Right hindlimb (tissue), 1 donor: ENCODE measurements at places on chromosomes 16 and 17.
A peak's percentile ranks its signal among the peaks of the same experiment; 100 is the strongest.

DNA sequence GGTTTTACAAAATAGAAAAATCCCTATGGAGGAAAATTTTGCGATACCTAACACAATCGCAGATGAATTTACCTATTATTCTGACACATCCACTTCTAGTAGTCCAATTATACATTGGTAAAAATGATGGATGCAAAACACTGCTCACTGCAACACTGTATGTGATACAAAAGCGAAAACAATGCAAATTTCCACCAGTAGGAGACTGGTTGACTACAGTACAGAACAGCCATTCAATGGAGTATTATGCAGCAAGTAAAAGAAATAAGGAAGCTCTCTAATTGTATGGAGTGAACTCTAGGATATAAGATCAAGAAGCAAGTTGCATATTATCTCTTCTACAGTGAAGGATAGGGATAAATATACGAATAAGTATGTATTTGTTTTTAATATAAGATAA lies 48.5 kb downstream of the SETD6 start:
- no peak for DNase-seq

DNA sequence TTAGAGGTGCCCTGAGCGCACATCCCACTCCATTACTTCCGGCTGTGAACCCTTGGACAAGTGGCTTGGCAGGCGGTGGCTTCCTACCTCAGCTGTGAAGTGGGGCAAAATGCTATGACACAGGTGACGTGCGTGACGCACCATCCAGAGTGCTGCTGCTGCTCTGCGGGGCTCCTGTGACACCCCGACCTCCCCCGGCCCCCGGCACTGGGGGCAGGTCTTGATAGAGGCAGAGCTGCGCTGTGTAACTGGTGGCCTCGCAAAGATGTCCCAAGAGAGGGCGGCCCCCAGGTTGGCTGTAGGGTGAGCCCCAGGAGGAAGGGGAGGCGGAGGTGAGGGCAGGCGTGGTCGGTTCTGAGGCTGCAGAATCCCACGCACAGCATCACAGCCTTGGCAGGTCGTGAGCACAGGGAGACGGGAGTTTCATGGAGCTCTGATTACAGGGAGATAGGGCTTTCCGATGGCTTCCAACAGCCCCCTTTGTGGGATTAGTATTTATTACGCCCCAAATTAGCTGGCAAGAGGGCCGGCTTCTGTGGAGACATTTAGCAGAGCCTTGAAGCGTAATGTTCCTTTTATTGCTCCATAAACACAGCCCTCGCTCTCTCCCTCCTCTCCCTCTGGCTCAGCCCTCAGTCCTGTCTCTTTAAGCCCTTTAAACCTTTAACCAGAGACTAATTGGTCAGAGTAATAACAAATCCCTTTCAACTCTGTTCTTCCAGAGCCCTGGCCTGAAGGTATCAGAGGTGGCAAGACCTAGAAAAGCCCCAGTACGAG lies 328.1 kb downstream of the C16orf95 start:
- no peak for DNase-seq

DNA sequence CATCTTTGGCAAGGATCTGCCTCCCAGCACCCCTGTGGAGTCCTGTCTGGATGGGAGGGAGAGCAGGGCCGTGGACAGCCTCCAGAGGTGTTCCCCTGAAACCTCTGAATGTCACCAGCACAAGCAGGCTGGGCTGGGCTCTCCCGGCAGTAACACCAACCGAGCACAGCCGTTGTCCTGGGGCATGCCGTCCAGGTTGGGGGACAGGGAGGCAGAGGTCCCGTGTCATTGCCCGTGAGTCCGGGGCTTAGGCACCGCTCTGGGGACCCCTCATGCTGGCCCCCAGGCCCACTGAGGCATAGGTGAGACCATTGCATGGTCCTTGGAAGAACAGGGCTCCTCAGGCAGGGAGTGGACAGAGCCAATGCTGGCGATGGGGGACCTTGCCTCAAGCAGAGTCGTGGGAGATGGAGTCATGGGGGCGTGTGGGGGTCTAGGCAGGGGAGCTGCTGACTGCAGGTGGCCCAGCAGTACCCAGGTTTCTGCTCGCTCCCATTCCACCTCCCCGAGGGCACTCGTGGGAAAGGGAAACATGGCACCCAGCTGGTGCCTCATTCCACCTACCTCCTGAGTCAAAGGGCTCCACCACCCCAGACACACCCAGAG lies 17.5 kb downstream of the ENDOV start:
- DNase-seq = peak; percentile 8

DNA sequence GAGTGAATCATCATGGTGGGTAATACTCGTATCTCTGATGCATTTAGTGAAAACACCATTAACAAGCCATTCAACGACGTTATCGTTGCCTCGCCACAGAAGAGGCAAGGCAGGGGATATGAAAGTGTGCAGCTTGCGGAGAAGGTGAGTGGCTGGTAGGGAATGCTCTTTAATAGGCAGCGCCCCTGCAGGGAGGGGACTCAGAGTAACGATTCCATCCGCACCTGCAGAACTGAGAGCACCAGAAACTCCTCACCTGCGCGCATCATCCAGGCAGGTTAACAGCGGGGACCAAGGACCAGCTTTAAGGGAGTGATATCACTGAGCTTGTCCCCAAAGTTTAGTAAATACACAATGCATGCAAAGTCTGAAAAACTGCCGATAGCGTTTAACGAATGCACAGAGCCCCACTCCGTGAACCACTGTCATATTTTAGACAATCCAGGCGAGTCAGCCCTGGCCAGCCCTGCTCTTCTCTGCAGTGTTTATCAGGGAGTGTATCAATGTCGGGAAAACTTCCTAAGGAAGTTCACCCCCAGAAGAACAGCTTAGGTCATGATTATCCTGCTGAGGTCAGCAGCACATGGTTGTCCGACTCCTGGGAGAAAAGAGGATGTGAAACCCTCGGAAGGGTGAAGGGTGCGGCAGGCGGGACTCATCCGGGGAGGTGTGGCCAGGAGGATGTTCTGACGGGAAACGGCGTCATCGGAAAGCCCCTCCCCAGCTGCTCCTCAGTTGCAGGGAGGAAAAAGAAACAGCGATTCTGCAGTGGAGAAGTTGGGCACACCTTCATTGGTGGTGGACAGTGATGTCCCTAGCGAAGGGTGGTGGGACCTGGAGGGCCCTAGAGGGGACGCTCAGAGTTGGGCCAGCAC lies 68.5 kb upstream of the DNAH17 start:
- peak; percentile 68 for DNase-seq
